Upper lobe of left lung (tissue), 6 donors: ENCODE measurements at places on chromosomes 4 and X. TPM values are rescaled to one million over a fixed set of nuclear protein-coding genes. Genes with fewer than 3 reads are reported as not detected.

The PALLD gene
- 63.9 TPM for total RNA-seq

The CLCN3 gene
- 26.1 TPM for total RNA-seq

- DNase-seq = no peak
These were observed 268.9 kb downstream of the ASMT start for GRCh38 chrX:1883772-1884171.

DNA sequence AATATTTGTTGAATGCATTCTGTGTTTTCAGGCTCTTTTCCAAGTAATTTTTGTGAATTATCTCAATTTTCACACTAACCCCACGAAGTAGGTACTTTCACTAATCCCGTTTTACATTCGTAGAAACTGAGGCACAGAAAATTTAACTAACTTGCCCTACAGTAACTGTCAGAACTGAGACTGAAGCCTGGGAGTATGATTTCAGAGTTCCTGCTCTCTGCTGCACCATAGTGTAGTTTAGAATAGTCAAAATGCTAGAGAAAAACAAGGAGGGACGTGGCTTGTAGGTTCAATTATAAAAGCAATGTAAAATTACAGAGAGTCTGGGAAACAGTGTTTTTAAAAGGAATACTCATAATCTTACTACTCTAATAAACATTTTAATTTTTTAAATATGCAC lies 2.2 kb downstream of the CLCN3 start:
- DNase-seq = no peak

- no peak for DNase-seq
These were observed 105.9 kb upstream of the SLC7A11 start for GRCh38 chr4:138348055-138348454.

DNA sequence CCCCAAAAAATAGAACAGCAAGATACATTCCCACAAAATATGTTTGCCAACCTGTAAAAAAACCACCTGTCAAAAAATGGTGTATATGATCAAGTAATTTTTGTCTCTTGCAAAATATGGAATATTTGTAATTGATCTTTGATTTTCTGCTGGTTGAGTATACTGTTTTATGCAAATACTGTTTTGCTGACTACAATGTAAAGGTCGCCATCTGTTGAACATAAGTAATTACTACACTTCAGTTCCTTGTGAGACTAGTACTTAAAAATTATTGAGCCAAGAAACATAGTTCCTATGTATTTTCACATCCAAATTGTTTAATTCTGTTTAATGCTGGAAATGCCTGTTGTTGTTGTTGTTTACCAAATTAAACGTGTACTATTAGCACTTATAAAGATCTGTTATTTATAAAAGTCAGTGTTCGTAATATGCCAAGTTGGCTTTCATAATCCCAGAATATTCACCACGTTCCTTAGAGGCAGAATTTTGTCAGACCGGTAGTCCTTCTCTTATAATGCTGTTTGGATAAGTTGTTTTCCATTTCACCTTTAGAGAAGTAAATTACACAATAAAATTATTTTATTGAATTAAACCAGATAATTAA lies 144.2 kb downstream of the PDLIM5 start:
- no peak for DNase-seq

The MTNR1A gene
- total RNA-seq = not detected

The PCYT1B gene
- 2.2 TPM for total RNA-seq

- DNase-seq = no peak
These were observed 73.2 kb downstream of the SORBS2 start for GRCh38 chr4:185738820-185739219.

The MSMO1 gene
- total RNA-seq = 107 TPM

DNA sequence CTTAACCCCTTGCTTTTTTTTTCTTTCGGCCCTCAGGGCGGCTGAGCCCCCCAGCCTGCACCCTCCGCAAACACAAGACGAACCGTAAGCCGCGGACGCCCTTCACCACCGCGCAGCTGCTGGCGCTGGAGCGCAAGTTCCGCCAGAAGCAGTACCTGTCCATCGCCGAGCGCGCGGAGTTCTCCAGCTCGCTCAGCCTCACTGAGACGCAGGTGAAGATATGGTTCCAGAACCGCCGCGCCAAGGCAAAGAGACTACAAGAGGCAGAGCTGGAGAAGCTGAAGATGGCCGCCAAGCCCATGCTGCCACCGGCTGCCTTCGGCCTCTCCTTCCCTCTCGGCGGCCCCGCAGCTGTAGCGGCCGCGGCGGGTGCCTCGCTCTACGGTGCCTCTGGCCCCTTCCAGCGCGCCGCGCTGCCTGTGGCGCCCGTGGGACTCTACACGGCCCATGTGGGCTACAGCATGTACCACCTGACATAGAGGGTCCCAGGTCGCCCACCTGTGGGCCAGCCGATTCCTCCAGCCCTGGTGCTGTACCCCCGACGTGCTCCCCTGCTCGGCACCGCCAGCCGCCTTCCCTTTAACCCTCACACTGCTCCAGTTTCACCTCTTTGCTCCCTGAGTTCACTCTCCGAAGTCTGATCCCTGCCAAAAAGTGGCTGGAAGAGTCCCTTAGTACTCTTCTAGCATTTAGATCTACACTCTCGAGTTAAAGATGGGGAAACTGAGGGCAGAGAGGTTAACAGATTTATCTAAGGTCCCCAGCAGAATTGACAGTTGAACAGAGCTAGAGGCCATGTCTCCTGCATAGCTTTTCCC lies 3.4 kb downstream of the MSX1 start:
- DNase-seq = peak; percentile 74

- no peak for DNase-seq
These were observed 141.2 kb upstream of the SCML1 start for GRCh38 chrX:17596061-17596460.

- DNase-seq = no peak
These were observed 45.1 kb downstream of the ADGRL3 start for GRCh38 chr4:61245069-61245714.

The MSX1 gene
- 5.8 TPM for total RNA-seq

The HDAC6 gene
- total RNA-seq = 91.3 TPM

DNA sequence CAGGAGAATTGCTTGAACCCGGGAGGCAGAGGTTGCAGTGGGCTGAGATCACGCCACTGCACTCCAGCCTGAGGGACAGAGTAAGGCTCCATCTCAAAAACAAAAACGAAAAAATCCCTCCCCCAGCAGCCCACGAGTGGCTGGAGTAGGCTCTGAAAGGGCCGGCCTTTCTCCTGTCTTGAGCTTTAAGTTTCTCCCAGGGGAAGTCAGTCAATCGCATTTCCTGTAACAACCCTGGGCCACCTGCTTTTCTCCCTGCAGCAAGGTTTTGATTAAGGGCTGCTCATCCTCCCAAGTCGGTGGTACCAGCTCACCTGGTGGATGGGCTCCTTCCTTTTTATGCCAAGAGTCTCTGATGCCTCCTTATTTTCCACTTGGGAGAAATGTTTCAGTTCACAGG lies 2.0 kb upstream of the NYX start:
- DNase-seq = no peak

DNA sequence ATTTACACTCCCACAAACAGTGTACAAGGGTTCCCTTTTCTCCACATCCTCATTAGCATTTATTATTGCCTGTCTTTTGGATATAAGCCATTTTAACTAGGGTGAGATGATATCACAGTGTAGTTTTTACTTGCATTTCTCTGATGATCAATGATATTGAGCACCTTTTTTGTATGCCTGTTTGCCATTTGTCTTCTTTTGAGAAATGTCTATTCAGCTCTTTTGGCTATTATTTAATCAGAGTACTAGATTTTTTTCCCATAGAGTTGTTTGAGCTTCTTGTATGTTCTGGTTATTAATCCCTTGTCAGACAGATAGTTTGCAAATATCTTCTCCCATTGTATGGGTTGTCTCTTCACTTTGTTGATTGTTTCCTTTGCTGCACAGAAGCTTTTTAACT lies 190.6 kb downstream of the MAGEB17 start:
- no peak for DNase-seq

The LANCL3 gene
- 2.4 TPM for total RNA-seq

DNA sequence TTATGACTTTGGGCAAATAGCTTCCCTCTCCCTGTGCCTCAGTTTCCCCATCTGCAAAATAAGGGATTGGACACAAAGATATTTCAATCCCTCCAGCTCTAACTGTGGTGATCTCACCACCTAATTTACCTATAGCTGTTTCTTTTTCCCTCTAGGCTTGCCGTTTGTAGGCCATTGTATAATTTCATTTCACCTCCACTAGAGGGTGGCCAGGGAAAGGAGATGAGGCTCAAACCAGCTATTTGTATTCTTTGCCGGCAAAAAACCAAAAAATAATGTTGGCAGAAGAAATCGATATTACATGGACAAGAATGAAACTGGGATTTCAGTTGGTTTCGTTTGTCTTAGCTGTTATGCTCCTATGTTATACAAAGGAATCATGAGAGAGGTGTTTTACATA lies 36.1 kb upstream of the DOCK11 start:
- DNase-seq = no peak

The CENPE gene
- 4.2 TPM for total RNA-seq

DNA sequence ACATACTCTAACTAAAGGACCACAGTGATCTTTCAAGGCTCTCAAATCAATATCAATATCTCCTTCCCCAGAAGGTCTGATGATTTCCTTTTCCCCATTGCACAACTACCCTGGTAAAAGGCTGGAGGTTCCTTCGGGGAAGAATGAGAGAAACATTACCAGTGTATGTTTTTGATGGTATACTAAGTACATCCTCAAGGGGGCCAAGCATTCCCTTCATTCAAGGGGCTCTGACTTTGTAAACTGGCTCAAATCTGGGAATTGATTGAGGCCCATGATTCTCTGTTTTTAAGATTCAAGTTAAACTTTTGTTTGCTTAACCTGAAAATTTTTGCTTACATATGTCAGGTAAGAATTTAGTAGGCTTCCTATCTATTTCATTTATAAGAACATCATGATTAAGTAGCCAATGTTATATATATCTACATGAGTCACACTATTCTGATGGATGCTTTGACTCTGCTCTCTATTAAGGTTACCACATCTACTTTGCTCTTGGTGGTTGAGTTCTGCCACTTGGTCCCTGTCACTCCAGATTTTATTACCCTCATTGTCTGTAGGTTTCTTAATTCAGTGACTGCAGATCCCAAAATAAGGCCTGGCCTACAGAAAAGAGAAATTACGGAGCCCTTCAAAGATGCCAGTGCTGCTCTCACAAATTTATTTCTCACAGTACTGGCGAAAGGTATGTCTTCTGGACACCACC lies 16.4 kb upstream of the GUCY1B1 start:
- no peak for DNase-seq

DNA sequence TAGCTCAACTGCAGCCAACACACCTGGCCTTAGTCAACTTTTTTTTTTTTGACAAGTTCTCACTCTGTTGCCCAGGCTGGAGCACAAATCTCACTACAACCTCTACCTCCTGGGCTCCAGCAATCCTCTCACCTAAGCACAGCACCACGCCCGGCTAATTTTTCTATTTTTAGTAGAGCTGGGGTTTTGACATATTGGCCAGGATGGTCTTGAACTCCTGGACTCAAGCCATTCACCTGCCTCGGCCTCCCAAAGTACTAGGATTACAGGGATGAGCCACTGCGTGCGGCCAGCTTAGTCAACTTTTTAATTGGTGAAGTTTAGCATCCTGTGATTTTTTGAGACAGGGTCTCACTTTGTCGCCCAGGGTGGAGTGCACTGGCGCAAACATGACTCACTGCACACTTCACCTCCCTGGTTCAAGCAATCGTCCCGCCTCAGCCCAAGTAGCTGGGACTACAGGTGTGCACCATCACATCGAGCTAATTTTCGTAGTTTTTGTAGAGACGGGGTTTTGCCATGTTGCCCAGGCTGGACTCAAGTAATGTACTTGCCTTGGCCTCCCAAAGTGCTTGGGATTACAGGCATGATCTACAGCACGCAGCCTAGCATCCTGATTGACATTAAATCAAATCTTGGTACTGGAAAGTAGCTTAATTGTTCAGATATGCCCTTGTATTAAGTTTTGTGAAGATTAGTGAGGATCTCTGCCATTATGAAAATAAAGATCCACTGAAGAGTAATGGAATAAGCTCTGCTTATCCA lies 8.3 kb downstream of the HNRNPDL start:
- DNase-seq = no peak

GRCh38 chrX:63101879-63102620 lies 249.1 kb downstream of the SPIN4 start:
- DNase-seq = no peak

DNA sequence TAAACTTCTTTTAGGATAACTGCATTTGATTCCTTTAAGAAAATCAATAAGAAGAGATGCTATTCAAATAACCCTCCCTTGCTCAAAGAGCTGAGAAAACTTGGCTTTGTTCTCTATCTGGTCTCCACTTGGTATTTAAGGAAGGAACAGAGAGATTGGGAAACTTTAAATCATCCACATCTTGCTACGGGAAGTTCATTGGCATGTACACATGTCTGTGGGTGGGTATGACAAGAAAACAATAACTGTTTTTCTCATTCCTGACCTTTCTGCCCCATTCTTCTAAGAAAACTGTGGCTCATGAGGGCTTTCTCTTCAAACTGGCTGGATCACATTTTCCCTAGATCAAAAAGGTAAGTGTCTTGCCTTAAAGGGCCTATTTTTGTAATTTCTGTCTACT lies 6.0 kb downstream of the SEL1L3 start:
- no peak for DNase-seq

DNA sequence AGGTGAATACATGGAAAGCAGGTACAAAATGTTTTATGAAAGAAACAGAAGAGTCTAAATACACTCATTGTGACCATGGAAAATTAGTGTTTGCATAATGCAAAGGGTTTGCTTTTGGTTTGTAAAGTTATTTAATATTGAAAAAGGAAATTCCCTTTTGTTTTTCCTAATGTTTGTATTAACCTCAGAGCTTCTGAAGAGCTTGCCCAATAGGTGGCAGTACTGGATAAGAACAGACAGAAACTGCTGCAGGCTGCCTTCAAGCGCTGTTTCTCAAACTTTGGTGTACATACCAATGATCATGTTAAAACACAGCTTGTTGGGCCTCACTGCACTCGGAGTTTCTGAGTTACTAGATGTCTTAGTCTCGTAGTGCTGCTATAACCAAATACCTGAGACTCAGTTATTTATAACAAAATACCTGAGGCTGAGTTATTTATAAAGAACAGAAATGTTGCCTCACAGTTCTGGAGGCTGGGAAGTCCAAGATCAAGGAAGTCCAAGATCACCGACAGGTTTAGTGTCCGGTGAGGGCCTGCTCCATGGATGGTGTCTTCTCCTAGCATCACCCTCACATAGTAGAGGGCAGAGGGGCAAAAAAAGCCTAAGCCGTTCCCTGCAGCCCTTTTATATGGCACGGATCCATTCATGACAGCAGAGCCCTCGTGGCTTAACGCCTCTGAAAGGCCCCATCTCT lies 54.2 kb downstream of the SUPT20HL2 start:
- peak; percentile 30 for DNase-seq

The FDCSP gene
- not detected for total RNA-seq

DNA sequence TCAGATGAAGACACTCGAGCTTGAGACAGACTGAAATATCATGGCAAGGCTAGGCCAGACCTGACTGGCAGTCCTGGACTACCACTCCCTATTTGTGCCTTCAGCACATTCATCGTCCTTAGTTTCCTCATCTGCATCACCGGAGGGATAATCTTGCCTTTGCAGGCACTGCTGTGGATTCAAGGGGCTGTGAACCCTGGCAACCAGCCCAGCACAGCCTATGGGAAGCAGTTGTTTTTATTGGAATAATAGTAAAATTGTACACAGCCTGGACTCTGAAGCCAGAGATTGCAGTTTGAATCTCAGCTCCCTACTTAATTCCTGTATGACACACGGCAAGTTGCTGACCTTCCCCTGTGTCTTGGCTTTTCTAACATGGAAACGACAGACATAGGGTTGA lies 161.0 kb downstream of the NSUN7 start:
- no peak for DNase-seq

The DCAF8L2 gene
- total RNA-seq = not detected
